ENCODE measurements at places on chromosomes 3 and 15.

DNA sequence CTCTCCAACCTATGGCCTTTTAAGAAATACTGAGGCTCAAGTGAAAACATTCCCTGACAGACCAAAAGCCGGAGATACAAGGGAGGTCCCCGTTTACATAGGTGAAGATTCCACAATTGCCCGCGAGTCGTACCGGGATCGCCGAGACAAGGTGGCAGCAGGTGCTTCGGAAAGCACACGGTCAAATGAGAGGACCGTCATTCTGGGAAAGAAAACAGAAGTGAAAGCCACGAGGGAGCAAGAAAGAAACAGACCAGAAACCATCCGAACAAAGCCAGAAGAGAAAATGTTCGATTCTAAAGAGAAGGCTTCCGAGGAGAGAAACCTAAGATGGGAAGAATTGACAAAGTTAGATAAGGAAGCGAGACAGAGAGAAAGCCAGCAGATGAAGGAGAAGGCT is 24.8 kb downstream of the SYNM start:
- no peak for DNase-seq

DNA sequence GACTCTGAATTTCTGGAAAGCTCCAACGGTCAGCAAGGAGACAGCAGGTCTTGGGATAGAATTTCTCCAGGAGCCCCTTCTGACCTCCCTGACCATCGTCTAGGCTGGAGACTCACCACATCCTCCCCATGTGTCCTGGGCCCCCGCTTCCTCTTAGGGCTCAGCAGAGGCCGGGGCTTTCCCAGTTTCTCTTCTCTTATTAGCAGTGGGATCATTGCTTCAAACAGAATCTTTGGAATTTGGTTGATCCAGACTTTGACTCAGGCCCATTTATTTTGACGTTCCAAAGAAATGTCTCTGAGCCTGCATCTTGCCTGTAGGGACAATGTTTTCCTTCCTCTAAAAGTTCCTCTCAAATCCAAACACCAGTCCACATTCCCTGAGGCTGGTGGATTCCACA is 38.4 kb upstream of the SLC6A6 start:
- DNase-seq, result no peak

DNA sequence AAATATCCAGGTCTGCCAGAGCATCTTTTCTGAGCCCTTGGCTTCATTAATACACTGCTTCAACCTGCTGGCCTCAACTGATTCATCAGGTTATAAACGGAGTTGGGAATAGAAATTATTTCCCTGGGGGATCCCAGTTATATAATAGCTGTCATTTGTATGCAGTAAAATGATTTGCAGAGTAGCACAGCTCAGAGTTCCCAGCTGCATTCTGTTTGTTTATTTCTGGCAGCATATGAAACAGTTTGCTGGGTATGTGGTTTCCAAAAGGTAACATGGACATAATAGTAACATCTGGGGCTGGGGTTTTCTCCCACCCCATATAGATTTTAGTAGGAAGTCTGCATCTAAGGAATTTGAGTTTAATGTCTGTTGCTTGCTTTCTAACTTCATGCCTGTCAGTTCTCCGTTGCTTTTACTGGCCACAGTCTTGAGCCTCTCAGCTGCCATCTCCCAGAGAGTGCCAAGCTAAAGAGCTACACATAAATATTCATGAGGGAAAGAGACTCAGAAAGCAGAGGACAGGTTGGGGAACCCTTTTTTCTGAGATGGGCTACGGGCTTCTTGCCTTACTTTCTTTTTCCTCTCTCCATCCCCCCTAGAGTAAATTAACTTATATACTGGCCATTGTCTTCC is 124.6 kb downstream of the TMEM108 start:
- DNase-seq, result no peak

DNA sequence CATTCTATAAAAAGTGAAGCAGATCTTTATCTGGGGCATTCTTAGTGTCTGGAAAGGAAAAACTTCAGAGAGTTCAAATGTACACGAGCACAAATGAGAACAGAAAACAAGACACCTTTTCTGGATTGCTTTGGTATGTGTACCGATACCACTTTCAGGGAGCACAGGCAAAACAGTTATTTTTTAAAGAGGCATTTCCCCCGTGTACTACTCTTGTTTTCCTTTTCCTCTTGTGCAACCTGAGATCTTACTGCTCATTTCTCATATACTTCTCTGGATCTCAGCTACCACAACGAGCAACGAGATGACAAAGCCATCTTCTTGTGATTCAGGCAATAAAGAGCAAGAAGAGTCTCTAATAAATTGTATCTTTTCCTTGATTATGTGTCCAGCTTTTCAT is 463.6 kb downstream of the SHQ1 start:
- no peak for DNase-seq

DNA sequence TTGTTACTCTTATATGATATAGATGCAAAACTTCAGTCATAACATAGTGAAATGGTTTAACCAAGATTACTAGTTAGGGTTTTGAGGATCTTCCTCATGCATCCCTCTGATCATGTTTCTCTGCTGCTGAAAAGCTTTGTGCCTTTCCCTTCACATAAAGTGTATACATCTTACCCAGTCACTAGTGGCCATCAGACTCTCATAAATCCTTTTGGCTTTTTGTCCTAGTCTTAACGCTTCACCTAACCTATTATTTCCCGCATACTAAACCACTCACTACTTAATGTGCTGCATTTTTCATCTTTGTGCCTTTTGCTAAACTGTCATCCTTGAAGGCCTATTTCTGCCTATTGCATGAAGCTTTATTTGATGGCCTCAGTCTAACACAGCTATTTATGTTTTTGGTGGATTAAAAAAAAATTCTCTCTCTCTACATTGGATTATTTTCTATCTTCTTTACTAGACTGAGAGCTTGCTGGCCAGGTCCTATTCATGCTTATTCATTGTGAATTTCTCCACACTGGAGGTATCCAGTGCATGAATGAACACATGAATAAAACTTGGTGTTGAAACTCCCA is 717.6 kb upstream of the GOLIM4 start:
- peak; percentile 74 for DNase-seq

DNA sequence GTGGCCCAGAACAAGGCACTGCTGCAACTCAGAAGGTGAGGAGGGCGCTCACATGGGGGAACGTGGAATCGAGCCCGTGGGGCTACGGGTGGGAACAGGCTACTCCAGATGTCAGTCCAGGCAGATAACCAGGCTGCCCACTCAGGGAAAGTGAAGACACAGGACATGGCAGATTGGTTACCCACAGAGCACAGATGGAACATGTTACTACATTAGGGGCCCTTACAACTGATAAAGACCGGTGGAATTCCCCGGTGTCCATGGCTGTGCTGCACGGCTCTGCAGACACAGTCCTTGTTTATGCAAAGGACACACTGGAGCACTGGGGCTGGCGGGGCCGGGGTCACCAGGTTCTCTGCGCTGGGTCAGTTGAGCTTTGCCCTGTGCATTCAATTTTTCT is 36.9 kb downstream of the PCSK6 start:
- no peak for DNase-seq

DNA sequence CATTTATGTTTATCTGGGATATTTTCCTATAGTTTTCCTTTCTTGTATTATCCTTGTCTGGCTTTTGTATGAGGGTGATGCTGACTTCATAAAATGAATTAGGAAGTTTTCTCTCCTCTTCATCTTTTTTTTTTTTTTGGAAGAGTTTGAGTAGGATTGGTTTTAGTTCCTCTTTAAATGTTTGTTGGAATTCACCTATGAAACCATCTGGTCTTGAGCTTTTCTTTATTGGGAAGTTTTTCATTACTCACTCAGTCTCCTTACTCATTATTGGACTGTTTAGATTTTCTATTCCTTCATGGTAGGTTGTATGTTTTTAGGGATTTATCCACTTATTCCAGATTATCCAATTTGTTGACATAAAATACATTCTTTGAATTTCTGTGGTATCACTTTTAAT is 18.7 kb upstream of the MASP1 start:
- DNase-seq, result no peak

DNA sequence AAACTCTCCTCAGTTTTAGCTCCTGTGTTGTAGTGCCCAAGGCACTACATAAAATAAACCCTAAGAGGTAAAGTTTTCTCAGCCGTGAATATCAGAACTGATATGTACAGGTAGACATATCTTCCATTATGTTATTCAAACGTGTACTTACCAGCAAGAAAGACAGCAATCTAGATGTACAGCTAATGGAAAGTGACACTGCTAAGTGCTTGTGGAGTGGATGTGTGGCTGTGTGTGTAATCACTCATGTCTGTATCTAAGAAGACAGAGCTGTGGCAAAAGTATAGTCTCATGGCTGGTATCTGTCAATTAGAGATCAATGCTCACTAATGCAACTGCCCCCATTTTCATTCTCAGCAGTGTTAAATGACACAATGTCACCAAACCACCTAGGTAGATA is 101.3 kb downstream of the FMN1 start:
- DNase-seq, result peak; percentile 60

DNA sequence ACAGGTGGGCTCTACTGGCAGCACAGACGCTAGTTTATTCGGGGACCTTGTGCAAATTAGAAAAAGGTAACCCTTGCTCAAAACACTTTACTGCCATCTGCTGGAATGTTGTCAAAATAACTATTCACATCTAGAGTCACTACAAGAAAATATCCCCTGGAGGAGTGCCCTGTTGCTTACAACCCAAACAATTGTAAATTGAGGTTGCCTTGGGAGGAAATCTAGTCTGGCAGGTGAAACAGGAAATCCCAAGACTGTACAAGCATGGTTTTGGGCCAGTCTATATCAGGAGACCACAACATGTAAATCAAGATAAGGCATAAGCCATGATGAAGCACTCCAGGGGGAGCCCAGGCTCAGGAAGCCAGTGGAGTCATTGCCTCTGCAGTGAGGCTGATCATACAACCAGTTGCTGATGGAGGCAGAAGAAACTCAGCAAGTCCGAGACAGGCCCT is 136.8 kb upstream of the ACP3 start:
- peak; percentile 30 for DNase-seq

DNA sequence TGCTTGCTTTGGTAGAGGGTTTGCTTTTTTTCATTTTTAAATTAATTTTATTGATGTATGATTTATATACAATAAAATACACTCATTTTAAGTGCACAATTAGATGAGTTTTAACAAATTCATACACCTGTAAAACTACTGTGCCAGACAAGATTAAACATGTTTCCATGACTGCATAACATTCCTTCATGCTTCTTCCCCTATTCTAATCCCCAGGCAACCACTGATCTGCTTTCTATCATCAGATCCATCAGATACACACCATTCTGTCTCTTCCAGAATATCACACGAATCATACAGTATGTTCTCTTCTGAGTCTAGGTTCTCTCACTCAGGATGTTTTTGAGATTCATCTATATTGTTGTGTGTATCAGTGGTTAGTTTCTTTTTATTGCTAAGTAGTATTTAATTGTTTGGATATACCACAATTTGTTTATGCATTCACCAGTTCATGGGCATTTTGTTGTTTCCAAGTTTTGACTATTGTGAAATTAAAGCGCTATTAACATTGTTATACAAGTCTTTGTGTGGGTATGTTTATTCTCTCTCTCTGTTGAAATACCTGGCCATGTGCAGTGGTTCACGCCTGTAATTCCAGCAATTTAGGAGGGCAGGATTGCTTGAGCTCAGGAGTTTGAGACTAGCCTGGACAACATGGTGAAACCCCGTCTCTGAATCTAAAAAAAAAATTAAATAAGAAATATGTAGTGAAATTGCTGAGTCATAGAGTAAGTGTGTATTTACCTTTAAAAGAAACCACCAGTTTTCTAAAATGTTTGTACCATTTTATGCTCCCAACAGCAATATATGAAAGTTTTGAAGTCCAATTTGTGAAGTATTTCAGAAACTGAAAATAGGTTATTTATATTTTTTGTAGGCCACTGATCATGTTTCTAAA is 7.0 kb upstream of the TFG start:
- DNase-seq, result no peak

GRCh38 chr3:187567661-187568121 is 102.5 kb downstream of the SST start:
- no peak for DNase-seq

DNA sequence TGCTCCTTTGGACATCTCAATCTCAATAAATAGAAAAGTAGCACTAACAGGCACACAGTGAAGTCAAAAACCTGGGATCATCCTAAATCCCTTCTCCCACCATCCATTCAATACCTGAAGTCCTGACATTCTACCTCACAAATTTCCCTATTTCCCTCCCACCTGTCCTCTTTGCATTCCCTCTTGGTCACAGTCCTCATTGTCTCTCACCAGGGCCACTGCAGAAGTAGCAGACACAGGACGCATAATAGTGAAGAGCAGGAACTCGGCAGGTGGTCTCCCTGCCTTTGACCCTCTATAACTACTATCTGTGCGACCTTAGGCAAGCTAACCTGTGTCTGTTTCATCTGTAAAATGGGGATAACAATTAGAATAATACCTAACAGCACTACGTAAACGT is 2.3 kb downstream of the THOC7 start:
- no peak for DNase-seq

DNA sequence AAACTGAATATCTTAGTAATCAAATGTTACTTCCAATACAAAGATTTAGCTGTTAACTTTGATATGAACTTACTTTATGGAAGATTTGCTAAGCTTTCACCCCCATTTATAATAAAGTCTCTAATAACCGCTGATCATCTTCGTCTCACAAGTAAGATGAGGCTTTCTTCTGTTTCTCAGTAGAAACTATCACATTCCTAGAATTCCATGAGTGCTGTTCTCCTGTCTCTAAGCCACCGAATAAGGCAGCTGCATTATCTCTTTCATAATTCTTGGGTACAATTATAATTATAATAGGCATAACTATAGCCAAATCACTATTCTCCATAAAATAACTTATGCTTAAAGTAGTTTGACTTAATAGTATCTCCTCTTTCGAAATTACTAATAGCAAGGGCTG is 18.3 kb upstream of the SETMAR start:
- DNase-seq, result no peak

GRCh38 chr3:119206611-119207511 is 33.5 kb downstream of the UPK1B start:
- DNase-seq, result no peak

GRCh38 chr15:60070838-60071493 is 66.9 kb downstream of the FOXB1 start:
- no peak for DNase-seq

DNA sequence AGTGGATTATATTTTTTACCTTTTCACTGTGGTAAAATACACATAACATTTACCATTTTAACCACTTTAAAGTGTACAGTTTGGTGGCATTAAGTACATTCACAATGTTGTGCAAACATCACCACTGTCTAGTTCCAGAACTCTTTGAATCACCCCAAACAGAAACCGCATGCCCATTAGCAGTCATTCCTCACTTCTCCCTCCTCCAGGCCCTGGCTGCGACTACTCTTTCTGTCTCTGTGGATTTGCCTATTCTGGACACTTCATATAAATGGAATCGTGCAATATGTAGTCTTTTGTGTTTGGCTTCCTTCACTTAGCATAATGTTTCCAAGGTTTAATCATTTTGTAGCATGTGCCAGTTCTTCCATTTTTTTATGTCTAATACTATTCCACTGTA is 409.8 kb downstream of the NTRK3 start:
- DNase-seq, result no peak

GRCh38 chr15:48781017-48781416 is 29.9 kb downstream of the CEP152 start:
- no peak for DNase-seq

GRCh38 chr3:159253860-159254259 is 452.0 kb downstream of the MFSD1 start:
- no peak for DNase-seq

GRCh38 chr3:12557473-12558100 is 700 bp downstream of the MKRN2 start:
- no peak for DNase-seq

GRCh38 chr15:29669823-29670222 is 152.4 kb downstream of the TJP1 start:
- no peak for DNase-seq

GRCh38 chr3:190989218-190989617 is 126.7 kb upstream of the GMNC start:
- no peak for DNase-seq
